ENCODE measurements at places on chromosomes 1 and 21.
A peak's percentile ranks its signal among the peaks of the same experiment; 100 is the strongest.

- peak; percentile 20 for DNase-seq
Measured at GRCh38 chr1:54173681-54174080, 20.9 kb upstream of the CDCP2 start.

DNA sequence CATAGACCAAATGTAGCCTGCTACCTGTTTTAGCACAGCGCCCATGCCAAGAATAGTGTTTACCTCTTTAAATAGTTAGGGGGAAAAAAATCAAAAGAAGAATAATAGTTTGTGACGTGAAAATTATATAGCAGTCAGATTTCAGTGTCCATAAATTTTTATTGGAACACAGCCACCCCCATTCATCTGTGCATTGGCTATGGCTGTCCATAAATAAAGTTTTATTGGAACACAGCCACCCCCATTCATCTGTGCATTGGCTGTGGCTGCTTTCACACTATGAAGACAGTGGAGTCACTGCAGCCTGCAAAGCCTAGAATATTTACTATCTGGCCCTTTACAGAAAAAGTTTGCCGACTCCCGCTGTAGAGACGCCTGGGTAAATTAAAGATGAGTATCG is 20.9 kb downstream of the EPHX1 start:
- no peak for DNase-seq

DNA sequence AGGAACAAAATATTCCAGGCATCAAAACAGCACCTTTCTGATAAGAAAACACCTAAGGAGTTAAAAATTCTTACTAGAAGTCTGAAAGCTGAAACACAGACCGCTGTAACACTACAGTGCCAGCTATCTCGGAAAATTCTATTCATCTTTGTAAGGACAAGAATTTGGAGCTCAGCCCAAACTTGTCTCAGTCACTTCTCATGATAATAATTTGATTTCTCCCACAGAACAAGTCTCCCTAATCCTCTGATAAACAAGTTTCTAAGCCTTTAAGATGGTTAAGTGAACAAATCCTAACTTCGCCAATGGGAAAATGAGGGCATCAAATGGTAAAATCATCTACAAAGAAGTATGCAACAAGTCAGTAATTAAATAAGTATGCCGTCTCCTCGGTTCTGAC is 59.9 kb downstream of the SIPA1L2 start:
- no peak for DNase-seq

DNA sequence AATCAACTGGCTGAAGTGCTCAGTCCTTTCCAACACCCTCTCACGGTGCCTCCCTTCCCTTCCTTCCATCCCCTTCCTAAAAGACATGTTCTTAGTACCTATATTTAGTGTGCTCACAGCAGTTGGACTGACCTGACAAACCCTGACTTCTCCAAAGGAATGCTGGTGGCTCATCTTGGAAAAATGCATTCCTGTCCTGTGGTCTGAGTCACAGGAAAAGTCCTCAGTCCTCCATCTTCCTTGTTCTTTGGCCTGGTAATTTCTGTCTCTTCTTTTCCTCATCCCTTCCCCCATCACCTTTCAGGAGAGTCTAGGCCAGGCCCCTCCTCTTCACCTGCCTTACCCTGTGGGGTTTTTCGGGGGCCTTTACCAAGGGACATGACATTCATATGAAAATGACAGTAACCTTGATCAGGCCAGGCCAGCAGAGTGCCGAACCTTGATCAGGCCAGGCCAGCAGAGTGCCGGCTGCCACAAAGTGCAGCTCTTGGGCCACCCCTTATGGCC is 7.2 kb downstream of the ATP1B1 start:
- no peak for DNase-seq

DNA sequence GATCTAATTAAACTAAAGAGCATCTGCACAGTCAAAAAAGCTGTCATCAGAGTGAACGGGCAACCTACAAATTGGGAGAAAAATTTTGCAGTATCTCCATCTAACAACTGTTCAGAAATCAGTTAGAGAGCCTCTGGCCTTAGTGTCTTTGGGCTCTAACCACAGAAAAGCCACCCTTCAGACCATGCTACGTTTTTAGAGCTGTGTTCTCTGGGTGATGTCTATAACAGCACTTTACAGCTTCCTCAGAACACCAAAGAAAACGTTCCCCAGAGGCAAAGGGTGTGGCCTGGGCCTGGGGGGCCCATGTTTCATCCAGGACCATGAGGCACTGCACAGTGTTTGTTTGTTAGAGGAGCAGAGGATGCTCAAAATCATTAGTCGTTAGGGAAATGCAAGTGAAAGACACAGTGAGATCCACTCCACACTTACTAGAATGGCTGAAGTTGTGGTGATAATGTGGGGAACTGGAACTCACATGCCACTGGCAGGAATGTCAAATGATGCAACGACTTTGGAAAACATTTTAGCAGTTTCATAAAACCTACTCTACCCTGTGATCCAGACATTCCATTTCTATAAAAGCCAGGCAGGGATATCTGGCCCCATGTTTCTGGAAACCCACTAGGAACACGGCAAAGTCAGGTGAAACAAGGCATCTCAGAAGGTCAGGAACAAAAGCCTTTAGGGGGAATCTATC is 250.4 kb upstream of the HOOK1 start:
- DNase-seq = no peak

DNA sequence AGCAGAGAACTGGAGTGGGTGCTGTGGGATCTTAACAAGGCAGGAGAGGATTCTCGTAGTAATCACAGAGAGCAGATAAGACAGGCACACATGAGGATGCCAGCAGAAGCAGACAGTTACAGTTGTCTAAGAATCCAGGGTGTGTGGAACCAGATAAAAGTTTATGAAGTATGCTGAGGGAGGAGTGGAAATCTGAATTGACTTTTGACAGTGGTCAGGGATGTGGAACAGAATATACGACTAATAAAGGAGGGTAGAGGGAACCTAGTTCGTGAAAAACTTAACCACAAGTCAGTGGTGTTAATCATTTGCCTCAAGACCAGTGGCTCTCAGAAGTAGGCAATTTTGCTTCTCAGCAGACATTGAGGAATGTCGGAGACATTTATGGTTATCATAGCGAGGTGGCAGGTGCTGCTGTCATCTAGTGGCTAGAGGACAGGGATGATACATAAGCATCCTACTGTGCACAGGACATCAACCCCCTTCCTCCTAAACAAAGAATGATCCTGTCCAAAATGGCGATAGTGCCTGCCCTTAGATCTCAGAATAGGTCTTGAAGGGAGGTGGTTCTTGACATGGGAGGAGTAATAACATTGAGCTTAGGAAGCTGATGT is 3.0 kb downstream of the LRRC8D start:
- DNase-seq = no peak

Data from occipital lobe (tissue), 3 donors.